ENCODE measurements at places on chromosomes 11 and 22. TPM values are rescaled to one million over a fixed set of nuclear protein-coding genes. Genes with fewer than 3 reads are reported as not detected.

- no peak for ATAC-seq
Measured at GRCh38 chr11:100941033-100941432, 188.6 kb downstream of the PGR start.

GRCh38 chr22:27799827-27800249 is 1.7 kb downstream of the MN1 start:
- no peak for ATAC-seq

DNA sequence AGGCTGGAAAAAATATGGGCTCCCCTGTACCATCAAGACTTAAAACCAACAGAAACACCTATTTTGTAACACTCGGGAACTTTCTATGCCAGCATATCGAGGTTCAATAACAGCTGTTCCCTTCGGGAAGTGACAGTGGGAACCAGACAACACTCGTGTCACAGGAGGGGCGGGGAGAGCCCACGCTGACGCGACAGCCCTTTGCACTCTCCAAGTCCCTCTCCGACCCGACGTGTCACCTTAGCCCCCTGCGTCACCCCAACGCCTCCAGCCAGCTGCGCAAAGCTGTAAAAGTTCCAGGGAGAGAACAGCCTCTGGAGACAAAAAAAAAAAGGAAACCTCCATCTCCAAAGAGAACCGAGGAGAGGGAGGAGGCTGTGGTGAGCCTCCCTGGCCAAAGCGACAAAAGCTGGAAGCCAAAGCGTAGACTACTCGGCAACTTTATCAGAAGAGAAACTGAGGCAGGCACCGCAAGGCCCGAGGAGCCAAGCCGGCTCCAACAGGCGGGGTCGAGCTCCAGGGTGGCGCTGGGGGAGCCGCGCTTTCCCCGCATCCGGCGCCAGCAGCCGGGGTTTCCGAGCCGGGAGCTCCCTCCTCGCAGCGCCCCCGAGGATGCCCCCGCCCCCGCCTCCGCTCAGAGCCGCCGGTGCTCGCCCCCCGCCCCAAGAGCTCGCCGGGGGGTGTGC is 751 bp downstream of the ARFGAP3 start:
- ATAC-seq: peak; percentile 53

The CCDC15 gene
- 5.5 TPM for total RNA-seq

The EMID1 gene
- not detected for total RNA-seq

The NEU3 gene
- total RNA-seq: 26.4 TPM

DNA sequence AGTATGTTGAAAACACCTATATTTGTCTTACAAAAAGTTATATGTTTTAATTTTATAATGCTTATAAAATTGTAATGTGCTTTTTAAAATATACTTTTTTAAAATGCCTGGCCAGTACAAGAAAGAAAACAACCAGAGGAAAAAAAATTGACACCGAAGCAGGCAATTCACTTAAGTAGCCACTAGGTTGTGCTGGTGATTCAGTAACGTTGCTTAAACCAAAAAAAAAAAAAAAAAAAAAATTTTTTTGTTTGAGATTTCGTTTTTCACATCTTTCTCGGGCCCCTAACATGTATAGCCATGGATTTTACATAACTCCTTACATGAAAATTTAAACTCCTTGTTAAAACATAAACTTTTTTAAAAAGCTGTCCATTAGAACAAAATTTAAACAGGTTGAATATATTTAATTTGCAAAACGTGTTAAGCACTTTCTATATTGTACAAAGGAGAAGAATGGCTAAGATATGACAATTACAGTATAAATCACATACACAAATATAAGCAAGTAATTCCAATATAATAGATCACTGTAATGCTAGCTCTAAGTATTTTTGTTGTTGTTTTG is 9.2 kb downstream of the OR8B4 start:
- no peak for ATAC-seq

DNA sequence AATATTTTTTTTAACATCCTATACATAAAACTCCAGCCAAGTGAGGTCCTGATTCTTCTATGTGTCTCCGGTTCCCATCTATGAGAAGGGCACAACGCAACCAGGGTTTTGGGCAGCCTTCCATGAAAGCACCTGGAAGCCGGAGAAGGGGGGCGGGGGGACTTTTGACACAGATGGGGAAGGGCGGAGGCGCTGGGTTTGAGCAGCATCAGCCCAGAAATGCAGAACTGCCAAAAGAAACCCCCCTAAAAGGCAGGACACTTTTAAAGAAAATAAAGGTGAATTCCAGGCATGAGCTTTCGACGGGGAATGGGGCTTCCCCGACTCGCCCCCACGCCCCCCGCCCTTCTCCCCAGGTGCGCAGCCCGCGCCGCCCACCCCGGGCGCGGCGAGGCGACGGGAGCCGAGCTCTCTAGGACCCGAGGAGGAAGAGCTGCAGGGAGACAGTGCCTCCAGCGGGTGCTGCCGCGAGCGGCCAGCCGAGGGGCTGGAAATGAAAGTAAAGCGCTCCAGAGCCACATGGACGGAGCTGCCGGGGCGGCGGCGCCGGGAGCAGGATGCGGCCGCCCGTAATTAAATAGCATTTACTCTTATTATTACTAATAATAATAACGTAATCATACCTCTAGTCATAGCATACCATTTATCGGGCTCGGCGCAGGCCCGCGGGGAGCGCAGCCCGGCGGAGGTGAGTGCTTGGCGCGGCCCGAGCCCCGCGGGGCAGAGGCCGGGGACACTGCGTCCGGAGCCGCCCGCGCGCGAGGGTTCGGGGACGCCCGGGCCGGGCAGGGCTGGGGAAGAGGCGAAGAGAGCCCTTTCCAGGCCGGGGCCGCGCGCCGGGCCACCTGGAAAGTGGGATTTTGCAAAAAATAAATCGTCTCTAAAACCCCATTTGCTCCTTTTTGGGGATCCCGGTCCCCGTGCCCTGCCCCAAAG is at the start of gene ZC3H7B:
TSS of gene ZC3H7B (plus strand) at position 441 of the 936 bp plus-strand sequence. CDS start 19,136 bp downstream, outside the sequence.
- ATAC-seq: peak; percentile 94

- ATAC-seq: no peak
Measured at GRCh38 chr11:119126675-119127268, 5.4 kb downstream of the HINFP start.

- no peak for ATAC-seq
Measured at GRCh38 chr22:49601614-49602321, 225.9 kb downstream of the BRD1 start.
